ENCODE measurements at places on chromosomes 4 and X. TPM values are rescaled to one million over a fixed set of nuclear protein-coding genes. Genes with fewer than 3 reads are reported as not detected.

Gene USP17L29
- not detected for polyA plus RNA-seq

Gene DMRTC1B
- not detected for polyA plus RNA-seq

Gene STEEP1
- 22.9 TPM for polyA plus RNA-seq

Gene ADGRG4
- not detected for polyA plus RNA-seq

Gene DIPK2B
- polyA plus RNA-seq = 0.02 TPM

Data from SK-N-SH (cell line).